HFFc6 (cell line): ENCODE measurements at places on chromosomes 6 and 20. TPM values are rescaled to one million over a fixed set of nuclear protein-coding genes. Genes with fewer than 3 reads are reported as not detected.

GRCh38 chr6:111406200-111406721, 76.8 kb downstream of the REV3L start:
- DNase-seq = no peak

TCP1 gene
- 190 to 316 TPM (median 225 TPM) in 3 replicates for total RNA-seq

DNA sequence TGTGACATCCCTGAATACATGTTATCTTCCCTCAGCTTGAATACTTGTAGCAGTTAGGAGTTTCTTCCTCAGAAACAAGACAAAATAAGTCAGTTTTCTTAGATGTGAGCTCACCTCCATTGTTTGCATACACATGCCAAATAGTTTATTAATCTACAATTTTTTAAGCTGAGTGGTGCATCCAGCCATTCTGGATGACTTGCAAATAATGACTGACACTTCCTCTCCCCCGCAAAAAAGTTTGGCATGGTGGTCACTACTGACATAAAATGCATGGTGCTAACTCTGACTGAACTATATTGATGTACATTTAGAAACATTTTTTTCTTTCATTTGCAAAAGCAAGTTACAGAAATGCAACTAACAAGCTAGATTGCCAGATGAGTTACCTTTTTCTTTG, 55.5 kb downstream of the CYB5R4 start:
- DNase-seq = no peak

GRCh38 chr6:136137008-136137692, 113.0 kb downstream of the MTFR2 start:
- no peak for DNase-seq

GRCh38 chr6:44397424-44398164, 10.1 kb downstream of the CDC5L start:
- DNase-seq = no peak

DNA sequence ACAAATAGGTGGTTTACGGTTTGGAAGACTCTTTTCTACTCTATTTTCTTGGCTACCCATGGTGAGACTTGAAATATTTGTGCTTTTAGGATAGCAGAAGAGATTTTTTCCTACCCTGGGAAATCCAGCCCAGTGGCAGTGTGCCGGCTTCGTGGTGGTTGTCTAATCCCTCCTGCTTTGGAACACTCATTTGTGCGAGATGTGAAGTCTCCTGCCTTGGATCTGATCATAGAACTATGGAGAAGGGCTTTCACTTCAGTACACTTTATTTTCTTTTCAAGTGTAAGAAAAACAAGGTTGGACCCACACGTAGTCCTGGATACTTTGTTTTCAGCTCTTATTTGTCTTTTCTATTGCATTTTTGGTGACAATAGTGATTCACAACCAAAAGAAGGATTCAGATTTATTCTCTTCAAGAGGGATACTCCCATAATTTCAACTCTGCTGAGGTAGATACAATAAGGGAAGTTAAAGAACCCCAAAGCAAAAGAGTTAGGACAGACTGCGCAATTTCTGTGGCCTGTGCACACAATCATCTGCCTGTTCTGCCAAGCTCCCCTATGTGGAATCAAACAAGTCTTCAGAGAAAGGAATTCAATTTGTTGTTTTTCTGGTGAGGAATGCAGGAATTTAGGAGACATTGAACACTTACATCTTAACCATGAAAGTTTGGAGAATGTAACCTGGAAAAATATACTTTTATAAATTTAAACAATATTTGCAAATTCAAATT, 413.2 kb downstream of the GJA1 start:
- DNase-seq = no peak

DNA sequence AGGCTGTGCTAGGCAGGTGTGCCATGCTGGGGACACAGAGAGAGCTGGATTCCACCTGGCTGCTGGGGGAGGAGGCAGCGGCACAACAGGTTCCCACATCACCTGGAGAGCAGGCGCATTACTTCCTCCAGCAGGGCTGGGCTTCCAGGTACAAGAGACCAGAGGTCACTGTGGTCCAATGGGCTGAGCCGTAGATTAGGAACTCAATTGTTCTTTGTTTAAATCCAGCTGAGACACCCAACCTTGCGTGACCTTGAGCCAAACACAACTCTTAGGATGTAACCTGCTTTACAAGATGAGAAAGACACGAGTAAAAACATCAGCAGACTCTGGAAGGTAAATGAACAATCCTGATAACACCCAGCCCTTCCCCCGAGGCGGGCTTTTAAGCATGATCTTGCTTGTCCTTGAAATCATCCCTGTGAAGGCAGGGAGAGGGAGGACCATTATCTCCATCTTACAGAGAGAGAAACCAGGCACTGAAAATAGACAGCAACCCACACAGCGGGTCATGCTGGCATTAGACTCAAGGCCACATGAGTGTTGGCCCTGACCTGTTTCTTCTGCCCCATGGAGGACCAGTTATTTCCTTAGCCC, 216.5 kb upstream of the RREB1 start:
- no peak for DNase-seq

DNA sequence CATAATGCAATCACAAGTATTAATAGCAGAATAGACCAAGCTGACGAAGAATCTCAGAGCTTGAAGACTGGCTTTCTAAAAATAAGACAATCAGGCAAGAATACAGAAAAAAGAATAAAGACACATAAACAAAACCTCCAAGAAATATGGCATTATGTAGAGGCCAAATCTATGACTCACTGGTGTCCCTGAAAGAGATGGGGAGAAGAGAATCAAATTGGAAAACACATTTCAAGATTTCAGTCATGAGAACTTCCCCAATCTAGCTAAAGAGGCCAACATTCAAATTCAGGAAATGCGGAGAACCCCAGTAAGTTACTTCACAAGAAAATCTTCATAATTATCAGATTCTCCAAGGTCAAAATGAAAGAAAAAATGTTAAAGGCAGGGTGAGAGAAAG, 69.0 kb upstream of the PDE7B start:
- no peak for DNase-seq

GRCh38 chr6:75230484-75231325, 12.9 kb downstream of the COX7A2 start:
- DNase-seq = peak; percentile 57

- no peak for DNase-seq
These were observed 29.7 kb upstream of the RANBP9 start for GRCh38 chr6:13741365-13741764.

DNA sequence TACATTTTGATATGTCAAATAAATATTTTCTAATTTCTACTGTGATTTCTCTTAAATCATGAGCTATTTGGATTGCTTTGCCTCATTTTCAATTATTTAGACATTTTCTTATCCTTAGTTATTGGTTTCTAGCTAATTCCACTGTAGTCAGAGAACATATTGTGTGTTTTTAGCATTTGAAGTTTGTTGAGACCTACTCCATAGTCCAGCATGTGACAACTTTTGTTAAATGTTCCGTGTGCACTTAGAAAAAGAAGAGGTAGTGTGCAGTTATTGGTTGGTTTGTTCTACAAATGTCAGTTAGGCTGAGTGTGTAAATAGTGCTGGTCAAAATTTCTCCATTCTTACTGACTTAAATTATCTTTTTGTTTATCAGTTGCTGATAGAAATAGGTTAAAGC, 138.8 kb downstream of the BCAS1 start:
- DNase-seq = no peak

GRCh38 chr6:87903323-87903722, 144.3 kb upstream of the SPACA1 start:
- no peak for DNase-seq

- DNase-seq = no peak
These were observed 12.8 kb upstream of the HLA-F start for GRCh38 chr6:29710281-29710941.

DNA sequence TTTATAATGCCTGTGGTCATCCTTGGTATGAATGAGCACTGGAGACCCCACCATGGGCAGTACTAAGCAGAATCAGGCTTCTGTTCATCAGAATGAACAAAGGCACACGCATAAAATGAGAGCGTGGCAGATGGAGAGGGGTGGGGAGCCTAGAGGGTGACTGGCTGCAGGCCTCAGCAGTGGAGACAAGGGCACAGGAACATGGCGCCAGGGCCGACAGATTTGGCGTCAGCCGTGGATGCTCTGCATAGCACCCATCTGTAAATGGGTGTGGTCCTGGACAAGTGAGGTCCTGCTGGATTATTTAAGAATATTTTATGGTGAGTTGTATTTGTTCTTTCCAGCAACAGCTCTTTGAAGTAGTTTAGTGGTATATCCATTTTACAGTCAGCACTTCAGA, 33.1 kb downstream of the E2F3 start:
- no peak for DNase-seq

ZNF133 gene
- 11.0 to 13.4 TPM (median 11.0 TPM) in 3 replicates for total RNA-seq

- DNase-seq = no peak
These were observed 252.7 kb downstream of the TAF4 start for GRCh38 chr20:61812845-61813485.

DNA sequence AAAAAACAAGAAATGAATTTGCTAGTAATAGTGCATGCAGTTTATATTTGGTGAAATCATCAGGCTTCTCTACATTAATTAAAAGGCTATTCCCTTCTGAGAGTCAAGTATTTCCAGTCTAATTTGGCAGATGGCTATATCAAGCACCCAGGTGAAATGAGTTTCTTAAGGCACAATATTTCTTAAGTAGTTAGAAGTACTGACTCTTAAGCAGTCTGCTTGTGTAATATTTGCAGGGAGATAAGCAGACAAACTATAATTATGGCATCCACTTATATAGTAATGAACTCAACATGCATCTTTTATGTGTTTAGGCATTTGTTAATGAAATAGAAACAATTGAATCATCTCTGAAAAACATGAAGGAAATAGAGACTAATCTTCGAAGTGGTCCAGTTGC, 189.2 kb downstream of the UTRN start:
- DNase-seq = no peak

GRCh38 chr6:25415701-25416100, 136.5 kb downstream of the CARMIL1 start:
- no peak for DNase-seq

DYNLT2 gene
- total RNA-seq = 0.28 to 0.56 TPM (median 0.45 TPM) in 3 replicates

DNA sequence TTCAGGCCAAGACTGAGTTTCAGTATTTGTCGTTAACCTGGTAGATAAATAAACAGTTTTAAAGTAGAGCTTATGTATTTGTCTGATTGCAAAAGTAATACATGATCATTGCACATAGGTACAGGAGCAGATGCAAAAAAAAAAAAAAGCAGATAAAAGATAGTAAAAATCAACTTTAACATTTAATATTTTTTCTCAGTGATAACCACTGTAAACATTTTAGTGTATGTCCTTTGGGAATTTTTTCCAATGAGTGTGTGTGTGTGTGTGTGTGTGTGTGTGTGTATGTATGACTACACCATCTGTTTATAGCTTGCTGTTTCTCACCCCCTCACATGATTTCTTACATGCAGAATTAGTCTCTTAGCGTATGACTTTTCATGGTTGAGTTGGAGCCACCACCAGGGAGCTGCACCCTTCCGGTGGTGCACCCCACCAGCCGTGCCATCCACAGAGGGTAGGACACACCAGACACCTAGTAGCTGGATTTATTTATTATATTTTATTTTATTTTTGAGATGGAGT, 26.3 kb downstream of the WRNIP1 start:
- DNase-seq = no peak

- DNase-seq = no peak
These were observed 66.0 kb downstream of the STK4 start for GRCh38 chr20:45032276-45032675.

ECT2L gene
- total RNA-seq = not detected in 2 replicates

RRAGD gene
- not detected in 3 replicates for total RNA-seq

LTB gene
- not detected in 2 replicates for total RNA-seq
